Spinal cord (tissue), 10 donors: ENCODE measurements at places on chromosomes 12 and 14. TPM values are rescaled to one million over a fixed set of nuclear protein-coding genes. Genes with fewer than 3 reads are reported as not detected.

Gene EIF2B2
- total RNA-seq: 46.8 TPM

Gene LRRC10
- not detected for total RNA-seq

Gene AMDHD1
- 0.39 TPM for total RNA-seq

Gene ASIC1
- total RNA-seq: 25.1 TPM

Gene VDR
- total RNA-seq: 0.50 TPM

Gene PAH
- 0.33 TPM for total RNA-seq

Gene EPYC
- not detected for total RNA-seq

Gene AICDA
- total RNA-seq: 0.11 TPM

Gene KIF26A
- 15.5 TPM for total RNA-seq

Gene SYNDIG1L
- total RNA-seq: 8.7 TPM

Gene STAC3
- 2.1 TPM for total RNA-seq

Gene FAM222A
- 5.2 TPM for total RNA-seq
